ENCODE measurements at places on chromosomes 6 and 20.

- H3K27me3 ChIP-seq = no peaks in the 10 kb centered on the region
- no peak for DNase-seq
- no peaks in the 10 kb centered on the region for H3K4me1 ChIP-seq
These were observed 46.2 kb downstream of the MYB start for GRCh38 chr6:135227349-135227748.

DNA sequence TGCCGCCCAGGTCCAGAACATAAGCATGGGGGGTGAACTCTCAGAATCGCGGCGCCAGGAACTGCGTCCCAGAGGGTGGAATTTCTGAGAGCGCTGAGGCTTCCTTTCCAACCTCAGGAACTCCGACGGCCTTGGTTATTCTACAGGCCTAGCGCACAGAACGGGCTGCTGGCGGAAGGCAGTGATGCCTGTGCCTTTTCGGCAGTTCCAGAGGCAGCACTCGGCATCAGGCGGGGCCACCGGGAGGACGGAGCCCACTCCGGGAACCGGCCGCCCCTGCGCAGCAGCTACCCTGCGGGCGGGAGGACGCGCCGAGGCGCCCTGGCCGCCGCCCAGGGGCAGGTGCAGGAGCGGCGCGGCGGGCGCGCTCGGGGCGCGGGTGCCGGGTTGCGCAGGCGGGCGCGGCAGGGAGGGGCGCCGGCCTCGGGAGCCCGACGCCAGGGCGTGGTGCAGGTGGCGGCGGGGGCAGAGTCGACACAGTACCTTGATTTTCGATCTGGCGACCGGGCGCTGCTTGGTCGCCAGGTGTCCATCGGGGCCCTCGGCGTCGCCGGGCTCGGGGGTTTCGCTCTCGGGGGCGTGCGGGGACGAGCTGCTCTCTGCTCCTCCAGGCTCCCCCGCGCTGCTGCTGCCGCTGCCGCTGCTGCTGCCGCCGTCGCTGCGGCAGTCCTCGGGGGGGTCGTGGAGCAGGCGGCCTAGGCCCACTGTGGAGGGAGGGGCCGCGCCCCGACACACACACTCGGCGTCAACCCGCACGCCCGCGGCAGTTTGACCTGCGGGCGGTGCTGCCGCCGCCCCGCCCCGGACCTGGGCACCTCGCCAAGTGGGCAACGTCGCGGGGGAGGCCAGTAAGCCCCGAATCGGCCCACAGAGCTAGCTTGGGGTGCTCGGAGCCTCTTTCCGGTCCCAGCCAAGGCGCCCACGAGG is 1.3 kb downstream of the OVOL2 start:
- no peak overlapping the region for H3K27ac ChIP-seq
- no peak for DNase-seq
- peaks cover 34% of the 10 kb centered on the region for H3K4me1 ChIP-seq
- H3K4me3 ChIP-seq = peak overlapping the region; percentile 34

- DNase-seq = no peak
- H3K27me3 ChIP-seq = no peaks in the 10 kb centered on the region
- peaks cover 62% of the 10 kb centered on the region for H3K36me3 ChIP-seq
- no peak overlapping the region for H3K4me3 ChIP-seq
- peaks cover 14% of the 10 kb centered on the region for H3K4me1 ChIP-seq
- no peak overlapping the region for H3K27ac ChIP-seq
These were observed 47.9 kb downstream of the BLTP3A start for GRCh38 chr6:34839666-34840352.

GRCh38 chr6:25397406-25397805 is 118.2 kb downstream of the CARMIL1 start:
- DNase-seq = no peak
- H3K4me1 ChIP-seq = no peaks in the 10 kb centered on the region
- no peaks in the 10 kb centered on the region for H3K27me3 ChIP-seq
- no peaks in the 10 kb centered on the region for H3K36me3 ChIP-seq

GRCh38 chr6:150145830-150146229 is 3.0 kb downstream of the PPP1R14C start:
- no peak overlapping the region for H3K27ac ChIP-seq
- no peaks in the 10 kb centered on the region for H3K36me3 ChIP-seq
- peaks cover 29% of the 10 kb centered on the region for H3K4me1 ChIP-seq

- H3K27me3 ChIP-seq = no peaks in the 10 kb centered on the region
- peaks cover 84% of the 10 kb centered on the region for H3K4me1 ChIP-seq
- no peak overlapping the region for H3K4me3 ChIP-seq
These were observed 20.6 kb upstream of the SLC9A8 start for GRCh38 chr20:49792006-49792405.

DNA sequence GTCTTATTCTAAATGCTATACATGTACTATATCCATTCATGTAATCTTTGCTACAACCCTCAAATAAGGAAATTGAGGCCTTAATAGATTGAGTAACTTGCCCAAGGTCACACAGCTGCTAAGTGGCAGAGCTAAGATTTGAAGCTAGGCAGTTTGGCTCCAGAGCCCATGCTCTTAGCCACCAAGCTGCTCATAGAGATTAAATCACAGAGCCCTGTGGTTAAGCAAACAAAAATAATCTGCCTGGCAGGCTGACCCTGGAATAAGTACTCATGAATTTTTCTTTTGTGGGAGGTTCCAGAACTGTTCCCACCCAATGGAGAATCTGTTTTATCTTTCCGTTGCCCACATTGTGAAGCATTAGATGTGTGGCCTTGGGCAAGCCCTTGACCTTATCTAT is 7.4 kb downstream of the AAR2 start:
- no peaks in the 10 kb centered on the region for H3K36me3 ChIP-seq
- no peak overlapping the region for H3K27ac ChIP-seq
- H3K4me3 ChIP-seq = no peak overlapping the region
- DNase-seq = no peak
- H3K4me1 ChIP-seq = peaks cover 31% of the 10 kb centered on the region

All from spleen (tissue), 13 donors.